ENCODE measurements at places on chromosomes 1 and 21. TPM values are rescaled to one million over a fixed set of nuclear protein-coding genes. Genes with fewer than 3 reads are reported as not detected.

DNA sequence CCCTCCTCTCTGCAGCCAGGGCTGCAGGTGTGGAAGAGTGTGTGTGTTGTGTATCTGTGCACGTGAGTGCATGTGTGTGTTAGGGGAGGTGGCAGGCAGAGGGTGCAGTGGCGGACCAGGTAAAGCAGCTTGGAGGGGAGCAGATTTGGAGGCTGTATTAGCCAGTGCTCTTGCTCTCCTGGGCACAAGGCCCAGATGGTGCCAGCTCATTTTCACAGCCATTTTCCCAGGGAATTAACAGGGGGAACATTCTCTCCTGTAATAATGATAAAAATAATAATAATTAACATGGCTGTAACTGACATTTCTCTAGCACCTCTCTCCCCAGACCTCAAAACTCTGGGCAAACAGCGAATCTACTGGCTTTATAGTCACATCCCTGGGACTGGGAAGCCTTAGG is 43.6 kb downstream of the LRRN2 start:
- H3K4me1 ChIP-seq = peaks cover 1% of the 10 kb centered on the region
- no peak overlapping the region for H3K27ac ChIP-seq
- H3K27me3 ChIP-seq = peaks cover 10% of the 10 kb centered on the region
- H3K36me3 ChIP-seq = no peaks in the 10 kb centered on the region
- DNase-seq = no peak
- no peak overlapping the region for H3K4me3 ChIP-seq

- no peak overlapping the region for H3K4me3 ChIP-seq
- no peaks in the 10 kb centered on the region for H3K4me1 ChIP-seq
- H3K27me3 ChIP-seq = no peaks in the 10 kb centered on the region
- no peak for DNase-seq
- H3K27ac ChIP-seq = no peak overlapping the region
Measured at GRCh38 chr21:26534517-26534916, 38.6 kb downstream of the CYYR1 start.

- no peaks in the 10 kb centered on the region for H3K4me1 ChIP-seq
- peaks cover 2% of the 10 kb centered on the region for H3K27me3 ChIP-seq
- no peaks in the 10 kb centered on the region for H3K36me3 ChIP-seq
- no peak overlapping the region for H3K4me3 ChIP-seq
- DNase-seq = no peak
Measured at GRCh38 chr1:85992791-85993190, 163.8 kb downstream of the COL24A1 start.

GRCh38 chr1:99544328-99544727 is 101.6 kb upstream of the PALMD start:
- no peak overlapping the region for H3K27ac ChIP-seq
- peaks cover 13% of the 10 kb centered on the region for H3K27me3 ChIP-seq
- H3K4me1 ChIP-seq = peaks cover 9% of the 10 kb centered on the region
- no peak overlapping the region for H3K4me3 ChIP-seq
- H3K36me3 ChIP-seq = no peaks in the 10 kb centered on the region

- H3K27ac ChIP-seq = peak overlapping the region; percentile 59
- H3K4me3 ChIP-seq = no peak overlapping the region
- no peak for DNase-seq
Measured at GRCh38 chr1:40064797-40065499, 24.4 kb downstream of the CAP1 start.

GRCh38 chr1:247456021-247456420 is 1.9 kb downstream of the OR2B11 start:
- H3K36me3 ChIP-seq = no peaks in the 10 kb centered on the region
- no peaks in the 10 kb centered on the region for H3K4me1 ChIP-seq
- no peak overlapping the region for H3K27ac ChIP-seq

GRCh38 chr1:173122958-173123852 is 72.5 kb upstream of the TNFSF18 start:
- no peaks in the 10 kb centered on the region for H3K36me3 ChIP-seq
- H3K27ac ChIP-seq = no peak overlapping the region
- no peaks in the 10 kb centered on the region for H3K27me3 ChIP-seq
- no peak overlapping the region for H3K4me3 ChIP-seq
- no peak for DNase-seq

DNA sequence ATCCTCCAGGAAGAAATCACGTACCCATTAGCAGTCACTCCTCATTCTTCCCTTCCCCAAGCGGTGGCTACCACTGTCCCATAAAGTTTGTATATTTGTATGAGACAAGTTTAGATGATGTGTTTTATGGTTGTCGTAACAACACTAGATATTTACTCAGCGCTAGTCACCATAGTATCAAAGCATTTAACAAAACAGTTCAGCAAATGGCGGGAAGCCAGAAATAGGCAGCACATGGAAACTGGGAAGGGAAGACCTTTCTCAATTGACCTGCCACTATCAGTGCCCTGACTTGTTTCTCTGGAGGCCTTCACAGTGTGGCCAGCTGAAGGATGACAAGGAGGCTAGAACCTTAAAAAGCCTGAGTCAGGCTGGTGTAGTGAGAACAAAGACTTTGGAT is 31.1 kb downstream of the CNST start:
- H3K27ac ChIP-seq = no peak overlapping the region
- H3K4me3 ChIP-seq = no peak overlapping the region
- H3K36me3 ChIP-seq = peaks cover 13% of the 10 kb centered on the region
- no peak for DNase-seq
- no peaks in the 10 kb centered on the region for H3K27me3 ChIP-seq

GRCh38 chr1:236172041-236172579 is 29.8 kb downstream of the GPR137B start:
- DNase-seq = no peak
- H3K4me1 ChIP-seq = no peaks in the 10 kb centered on the region
- no peak overlapping the region for H3K27ac ChIP-seq
- peaks cover 3% of the 10 kb centered on the region for H3K27me3 ChIP-seq
- H3K4me3 ChIP-seq = no peak overlapping the region

- no peak overlapping the region for H3K27ac ChIP-seq
- DNase-seq = no peak
- peaks cover 4% of the 10 kb centered on the region for H3K27me3 ChIP-seq
Measured at GRCh38 chr1:94935034-94935433, 8.1 kb upstream of the CNN3 start.

DNA sequence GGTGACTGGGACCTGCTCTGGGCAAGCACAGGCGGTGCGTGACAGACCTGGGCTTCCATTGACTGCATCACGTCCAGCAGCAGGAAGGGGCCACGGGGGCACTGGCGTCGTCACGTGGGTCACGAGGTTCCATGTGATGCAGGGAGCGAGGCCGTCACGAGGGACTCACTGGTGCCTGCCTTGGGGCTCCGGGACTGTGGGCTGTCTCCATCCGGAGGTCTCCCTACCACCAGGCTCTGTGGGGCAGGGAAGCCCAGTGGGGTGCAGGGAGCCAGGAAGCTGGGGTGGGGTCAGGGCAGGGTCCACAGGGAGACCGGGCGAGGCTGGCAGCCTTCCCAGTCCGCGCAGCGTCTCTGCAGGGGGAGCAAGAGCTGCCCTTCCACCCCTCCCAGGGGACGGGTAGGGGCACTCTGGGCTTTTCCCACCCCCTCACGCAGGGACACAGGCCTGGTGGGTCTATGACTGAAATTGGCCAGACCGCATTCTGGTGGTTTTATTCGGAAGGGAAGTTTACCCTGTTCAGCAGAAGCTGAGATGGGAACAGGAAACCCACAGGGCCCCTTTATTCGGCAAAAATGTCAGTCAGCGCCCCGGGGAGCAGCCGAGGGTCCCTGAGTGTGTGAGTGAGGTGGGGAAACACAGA is 416 bp upstream of the TNFRSF14 start:
- no peaks in the 10 kb centered on the region for H3K27me3 ChIP-seq
- peak overlapping the region; percentile 86 for H3K27ac ChIP-seq
- peaks cover 14% of the 10 kb centered on the region for H3K36me3 ChIP-seq
- H3K4me1 ChIP-seq = peaks cover 18% of the 10 kb centered on the region
- peak overlapping the region; percentile 88 for H3K4me3 ChIP-seq

DNA sequence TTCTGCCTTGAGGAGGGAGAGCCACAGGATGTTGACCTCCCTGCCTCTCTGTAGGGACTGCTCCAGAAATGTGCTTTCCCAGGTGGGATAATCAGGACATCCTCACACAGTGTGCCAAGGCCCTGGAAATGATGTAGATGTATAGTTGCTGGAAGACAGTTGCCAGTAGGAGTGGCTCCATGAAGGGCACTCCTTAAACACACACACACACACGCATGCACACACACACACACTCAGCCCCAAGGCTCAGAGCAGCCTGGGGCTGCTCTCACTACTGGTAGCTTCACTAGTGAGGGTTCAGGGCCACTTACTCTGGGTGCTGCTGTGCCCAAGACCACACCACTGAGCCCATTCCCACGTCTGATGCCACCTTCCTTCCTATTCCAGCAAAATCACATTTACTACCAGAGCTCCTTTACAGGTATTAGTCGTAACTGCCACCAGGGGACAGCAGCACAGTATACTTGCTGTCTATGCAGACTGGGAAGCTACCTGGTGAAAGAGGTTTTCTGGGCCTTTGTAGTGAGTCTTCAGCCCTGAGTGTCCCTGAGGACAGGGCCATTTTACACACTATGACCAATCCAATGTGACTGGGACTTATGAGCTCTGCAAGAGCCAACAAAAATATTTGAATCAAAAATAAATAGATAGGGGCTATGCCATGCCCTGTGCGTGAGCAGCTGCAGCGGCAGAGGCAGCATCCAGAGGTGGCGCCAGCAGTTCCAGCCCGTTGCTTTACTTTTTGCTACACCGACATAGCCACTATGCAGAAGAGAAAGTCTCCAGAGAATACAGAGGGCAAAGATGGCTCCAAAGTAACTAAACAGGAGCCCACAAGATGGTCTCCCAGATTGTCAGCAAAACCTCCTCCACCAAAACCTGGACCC is 15.0 kb downstream of the CRNN start:
- no peaks in the 10 kb centered on the region for H3K4me1 ChIP-seq
- DNase-seq = no peak
- no peaks in the 10 kb centered on the region for H3K36me3 ChIP-seq
- H3K4me3 ChIP-seq = no peak overlapping the region

DNA sequence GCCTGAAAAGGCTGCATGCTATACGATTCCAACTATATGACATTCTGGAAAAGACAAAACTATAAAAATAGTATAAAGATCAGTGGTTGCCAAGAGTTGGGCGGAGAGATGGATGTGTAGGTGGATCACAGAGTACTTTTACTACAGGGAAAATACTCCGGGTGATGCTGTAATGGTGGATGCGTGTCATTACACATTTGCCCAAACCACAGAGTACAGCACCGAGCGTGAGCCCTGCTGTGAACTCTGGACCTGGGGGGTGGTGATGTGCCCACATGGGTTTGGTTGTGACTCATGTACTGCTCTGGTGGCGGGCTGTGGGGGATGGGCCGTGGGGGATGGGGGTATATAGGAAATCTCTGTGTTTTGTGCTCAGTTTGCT is 162.7 kb upstream of the COL6A1 start:
- peaks cover 51% of the 10 kb centered on the region for H3K4me1 ChIP-seq
- H3K27ac ChIP-seq = peak overlapping the region; percentile 95
- H3K4me3 ChIP-seq = peak overlapping the region; percentile 10

DNA sequence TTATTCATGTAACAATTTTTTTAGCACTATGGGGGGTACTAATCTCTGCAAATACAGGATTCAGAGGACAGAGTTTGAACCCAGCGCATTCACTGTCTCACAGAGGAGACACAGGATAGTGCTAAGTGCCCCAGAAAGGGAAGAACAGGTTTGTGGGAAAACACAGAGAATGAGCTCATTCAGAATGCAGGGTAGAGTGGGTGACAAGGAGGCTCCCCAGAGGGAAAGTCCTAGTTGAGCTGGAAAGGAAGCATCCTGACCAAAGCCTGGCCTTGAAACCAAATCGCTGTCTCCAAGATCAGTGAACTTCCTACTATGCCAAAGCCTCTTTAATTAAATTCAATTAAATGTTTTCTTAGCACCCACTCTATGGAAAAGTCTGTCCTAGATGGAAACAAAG is 19.0 kb upstream of the RGS2 start:
- no peak overlapping the region for H3K27ac ChIP-seq
- H3K4me3 ChIP-seq = no peak overlapping the region
- no peak for DNase-seq

- no peak overlapping the region for H3K27ac ChIP-seq
- no peak overlapping the region for H3K4me3 ChIP-seq
- peaks cover 9% of the 10 kb centered on the region for H3K36me3 ChIP-seq
- no peaks in the 10 kb centered on the region for H3K27me3 ChIP-seq
Measured at GRCh38 chr1:8474369-8474768, 156.5 kb downstream of the SLC45A1 start.

DNA sequence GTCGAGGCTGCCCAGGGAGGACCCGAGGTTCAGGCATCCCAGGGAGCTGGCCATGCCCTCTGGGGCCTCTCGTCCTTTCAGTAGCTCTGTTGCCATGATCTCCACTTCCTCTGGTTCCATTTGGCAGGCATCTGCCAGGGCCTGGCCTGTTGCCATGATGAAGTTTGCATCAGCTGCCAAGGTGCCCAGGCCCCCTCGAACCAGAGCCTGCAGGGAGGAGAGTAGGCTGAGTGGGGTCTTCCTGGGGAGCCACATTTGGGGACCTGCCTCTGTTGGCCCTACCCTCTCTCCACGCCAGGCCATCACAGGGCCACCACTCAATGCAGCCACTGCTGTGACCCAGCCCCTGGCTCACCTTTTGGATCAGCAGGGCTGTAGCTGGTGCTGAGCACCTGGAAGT is 16.4 kb upstream of the KIF21B start:
- H3K4me1 ChIP-seq = peaks cover 5% of the 10 kb centered on the region
- DNase-seq = no peak
- no peak overlapping the region for H3K4me3 ChIP-seq
- H3K27ac ChIP-seq = no peak overlapping the region

DNA sequence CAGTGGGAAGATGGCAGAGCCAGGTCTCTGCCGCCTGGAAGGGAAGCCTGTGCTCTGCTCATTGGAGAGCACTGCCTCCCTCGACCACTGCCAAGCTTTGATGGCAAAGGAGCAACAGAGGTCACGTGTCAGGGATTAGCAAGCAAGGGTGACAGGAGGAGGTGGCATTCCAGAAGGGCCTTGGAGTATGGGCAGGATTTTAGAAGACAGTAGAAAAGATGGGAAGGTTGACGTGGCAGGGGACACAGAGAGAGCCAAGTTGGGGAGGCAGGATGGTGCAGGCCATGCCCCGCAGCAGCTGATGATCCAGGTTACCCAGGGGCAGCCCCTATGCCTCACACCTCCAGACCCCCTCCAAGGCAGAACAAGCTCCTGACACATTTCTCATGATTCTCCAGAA is 21.9 kb upstream of the LBR start:
- H3K27ac ChIP-seq = no peak overlapping the region
- H3K4me3 ChIP-seq = no peak overlapping the region
- peaks cover 2% of the 10 kb centered on the region for H3K27me3 ChIP-seq
- H3K4me1 ChIP-seq = peaks cover 54% of the 10 kb centered on the region

MMEL1 gene
- total RNA-seq = 0.86 TPM

CDA gene
- total RNA-seq = not detected

RAB42 gene
- total RNA-seq = 0.27 TPM

C1orf87 gene
- total RNA-seq = not detected

MAN1C1 gene
- total RNA-seq = 0.83 TPM

RHD gene
- not detected for total RNA-seq

UBAP2L gene
- 284 TPM for total RNA-seq

PARS2 gene
- 6.7 TPM for total RNA-seq

C8B gene
- not detected for total RNA-seq

Measured in activated T-helper 1 cell treated with anti-CD3 and anti-CD28 coated beads, Interleukin-12 subunit alpha, Interleukin-12 subunit beta, Interleukin-2, Interleukin-4 antibody, amounts not matched to agents 30 ng/mL and 10 ng/mL and 1 ng/mL, durations not matched to agents 14 hours and 24 hours and 36 hours (primary cell).